ENCODE measurements at places on chromosomes 4 and X. TPM values are rescaled to one million over a fixed set of nuclear protein-coding genes. Genes with fewer than 3 reads are reported as not detected.

The AFF2 gene
- 36.0 TPM for total RNA-seq

The LIAS gene
- total RNA-seq: 14.7 TPM

The RPL36A gene
- 124 TPM for total RNA-seq

The XAGE1A gene
- total RNA-seq: not detected

The SPANXN1 gene
- total RNA-seq: not detected

The ARHGAP24 gene
- total RNA-seq: 13.6 TPM

The ART3 gene
- 1.6 TPM for total RNA-seq

The NUDT10 gene
- total RNA-seq: 0.95 TPM

The ENAM gene
- total RNA-seq: 9.6 TPM

The SPANXN3 gene
- not detected for total RNA-seq

The TRIM2 gene
- 146 TPM for total RNA-seq

The TRPC3 gene
- total RNA-seq: 14.1 TPM

- no peak for DNase-seq
These were observed 2319.5 kb downstream of the ARAP2 start for GRCh38 chr4:33924811-33925210.

- no peak for DNase-seq
These were observed 29.8 kb upstream of the C1QTNF7 start for GRCh38 chr4:15398001-15398400.

DNA sequence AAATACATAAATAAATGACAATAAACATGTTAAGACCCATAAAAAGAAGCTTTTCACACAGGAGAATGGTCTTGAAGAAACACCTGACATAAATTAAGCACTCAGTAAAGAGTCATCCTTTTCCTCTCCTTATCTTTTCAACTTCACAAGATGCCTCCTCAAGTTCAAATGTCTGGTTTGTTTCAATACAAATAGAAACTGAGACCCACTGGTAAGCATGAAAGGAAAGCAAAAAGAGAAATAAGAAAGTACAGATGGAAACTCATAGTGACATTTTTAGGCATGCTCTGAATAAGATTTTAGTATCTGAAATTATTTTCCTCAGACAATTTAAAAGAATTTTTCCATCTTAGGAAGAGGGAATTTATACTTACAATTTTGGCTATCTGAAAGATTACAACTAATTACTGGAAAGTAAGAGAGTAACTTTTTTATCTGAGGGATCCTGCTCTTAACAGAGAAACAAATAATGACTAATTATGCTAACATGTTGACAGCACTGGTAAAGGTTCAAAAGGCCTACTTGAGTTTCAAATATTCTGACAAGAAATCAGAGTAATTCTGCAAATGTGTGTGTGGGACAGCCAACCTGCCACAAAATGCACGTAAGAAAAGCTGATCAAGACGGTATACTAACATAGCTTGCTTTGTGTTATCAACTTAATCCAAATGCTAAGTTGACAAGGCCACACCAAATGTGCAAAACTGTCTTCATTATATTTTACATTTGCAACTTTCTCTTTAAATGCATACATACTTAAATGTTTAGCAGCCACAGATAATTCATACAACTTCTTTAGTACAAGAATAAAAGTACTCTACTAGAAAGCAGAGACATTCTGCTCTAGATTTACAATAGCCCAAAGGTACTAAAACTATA is 113.0 kb downstream of the IQCM start:
- DNase-seq: no peak

GRCh38 chr4:127643791-127644190 is 11.0 kb downstream of the INTU start:
- DNase-seq: no peak

DNA sequence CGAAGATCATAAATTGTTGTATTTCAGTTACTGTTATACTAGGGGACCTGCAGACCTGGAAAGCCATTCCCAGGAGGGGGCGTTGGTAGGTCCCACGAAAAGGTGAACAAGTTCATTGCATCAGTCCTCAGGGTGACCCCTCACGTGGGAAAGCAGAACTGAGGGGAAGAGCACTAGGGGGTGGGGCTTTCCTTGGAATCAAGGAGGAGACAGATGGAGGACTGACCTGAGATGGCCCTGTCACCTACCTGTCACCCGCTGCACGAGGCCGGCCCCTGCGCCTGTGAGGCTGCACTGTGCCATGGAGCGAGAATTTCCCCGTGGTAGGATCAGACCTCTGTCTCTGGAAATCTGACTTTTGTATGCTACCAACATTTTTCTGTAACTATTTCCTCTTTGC is 41.8 kb upstream of the CLDN24 start:
- no peak for DNase-seq

DNA sequence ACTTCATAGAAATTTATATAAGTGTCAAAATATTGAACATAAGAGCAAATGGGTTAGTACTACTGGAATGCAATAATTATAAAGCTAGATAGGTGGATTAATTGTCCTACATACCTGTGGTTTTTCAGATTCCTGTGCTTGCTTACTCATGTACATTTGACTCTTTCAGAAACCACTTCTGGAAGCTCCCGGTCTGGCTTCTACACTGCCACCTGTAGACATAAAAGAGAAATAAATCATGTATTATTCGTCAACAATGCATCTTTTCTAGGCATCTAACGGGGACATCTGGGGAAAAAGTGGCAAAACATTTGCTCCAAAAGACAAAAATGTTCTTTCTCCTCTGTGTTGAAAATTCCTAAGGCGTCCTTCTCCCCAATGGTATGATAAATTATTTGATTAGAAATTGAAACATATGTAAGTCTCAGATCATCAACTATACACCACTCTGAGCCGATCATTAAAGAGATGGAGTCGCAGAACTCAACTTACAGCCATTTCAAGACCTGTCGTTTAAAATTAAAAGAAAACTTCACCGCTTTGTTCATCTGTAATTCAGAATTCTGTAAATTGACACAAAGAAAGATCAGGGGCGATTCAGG is 648.7 kb upstream of the DIPK2B start:
- DNase-seq: no peak

DNA sequence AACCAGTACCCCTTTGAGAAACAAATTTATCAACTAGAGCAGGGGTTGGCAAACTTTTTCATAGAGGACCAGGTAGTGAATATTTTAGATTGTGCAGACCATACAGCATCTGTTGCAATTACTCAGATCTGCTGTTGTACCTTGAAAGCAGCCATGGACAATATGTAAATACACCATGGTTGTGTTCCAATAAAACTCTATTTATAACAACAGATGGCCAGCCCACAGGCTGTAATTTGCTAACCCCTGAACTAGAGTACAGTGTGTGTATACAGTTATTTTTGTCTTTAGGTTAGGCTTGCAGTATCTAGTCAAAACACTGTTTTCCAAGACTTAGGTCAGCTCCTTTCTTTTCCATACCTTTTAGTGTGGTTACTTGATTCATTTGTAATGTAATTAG is 54.4 kb downstream of the PHKA1 start:
- DNase-seq: no peak

DNA sequence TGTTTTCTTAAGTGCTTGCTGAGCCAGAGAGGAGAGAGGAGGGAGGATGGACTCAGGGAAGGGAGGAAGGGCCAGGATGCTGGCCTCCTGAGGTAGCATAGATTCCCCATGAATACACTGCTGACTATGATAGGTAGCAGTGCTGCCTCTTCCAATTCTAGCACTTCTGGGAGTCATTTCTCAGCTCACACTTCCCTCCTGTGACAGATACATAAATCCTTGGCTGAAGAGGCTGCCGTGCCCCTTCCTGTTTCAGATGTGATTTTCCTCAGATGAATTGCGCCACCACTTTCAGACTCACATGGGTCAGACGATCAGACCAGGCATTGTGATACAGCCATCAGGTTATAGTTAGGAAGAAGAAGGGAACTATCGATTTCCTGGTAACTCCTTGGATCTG is 22.4 kb downstream of the TSC22D3 start:
- no peak for DNase-seq

GRCh38 chr4:168360271-168360670 is 41.7 kb upstream of the DDX60 start:
- no peak for DNase-seq

- DNase-seq: peak; percentile 28
These were observed 46.4 kb downstream of the ASMT start for GRCh38 chrX:1661048-1661921.

- DNase-seq: no peak
These were observed 145.6 kb upstream of the DCAF8L1 start for GRCh38 chrX:28126886-28127285.

GRCh38 chr4:145047151-145047550 is 50.8 kb downstream of the ANAPC10 start:
- DNase-seq: no peak

DNA sequence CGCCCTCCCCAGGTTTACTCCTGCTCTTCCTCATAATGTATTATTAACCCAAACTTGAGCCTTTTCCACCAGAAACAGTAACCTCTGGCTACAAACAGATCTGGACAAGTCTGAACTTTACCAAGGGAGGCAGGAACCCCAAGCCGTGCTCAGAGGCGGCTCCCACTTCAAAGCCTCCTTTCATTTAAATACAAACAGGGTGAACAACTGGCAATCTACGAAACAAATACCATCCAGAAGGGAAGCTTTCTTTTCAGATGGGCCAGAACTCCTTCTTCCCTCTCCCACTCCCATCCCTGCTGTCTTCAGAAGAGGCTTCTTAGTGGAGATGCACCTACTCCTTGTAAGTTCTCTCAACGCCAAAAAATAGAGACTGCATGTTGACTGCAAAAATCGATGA is 2.1 kb upstream of the GPC4 start:
- no peak for DNase-seq

GRCh38 chrX:72159769-72160168 is 21.8 kb upstream of the PIN4 start:
- no peak for DNase-seq

- DNase-seq: no peak
These were observed 134.3 kb upstream of the PPARGC1A start for GRCh38 chr4:24024157-24024556.

GRCh38 chrX:81348388-81348787 is 146.5 kb downstream of the SH3BGRL start:
- DNase-seq: no peak

DNA sequence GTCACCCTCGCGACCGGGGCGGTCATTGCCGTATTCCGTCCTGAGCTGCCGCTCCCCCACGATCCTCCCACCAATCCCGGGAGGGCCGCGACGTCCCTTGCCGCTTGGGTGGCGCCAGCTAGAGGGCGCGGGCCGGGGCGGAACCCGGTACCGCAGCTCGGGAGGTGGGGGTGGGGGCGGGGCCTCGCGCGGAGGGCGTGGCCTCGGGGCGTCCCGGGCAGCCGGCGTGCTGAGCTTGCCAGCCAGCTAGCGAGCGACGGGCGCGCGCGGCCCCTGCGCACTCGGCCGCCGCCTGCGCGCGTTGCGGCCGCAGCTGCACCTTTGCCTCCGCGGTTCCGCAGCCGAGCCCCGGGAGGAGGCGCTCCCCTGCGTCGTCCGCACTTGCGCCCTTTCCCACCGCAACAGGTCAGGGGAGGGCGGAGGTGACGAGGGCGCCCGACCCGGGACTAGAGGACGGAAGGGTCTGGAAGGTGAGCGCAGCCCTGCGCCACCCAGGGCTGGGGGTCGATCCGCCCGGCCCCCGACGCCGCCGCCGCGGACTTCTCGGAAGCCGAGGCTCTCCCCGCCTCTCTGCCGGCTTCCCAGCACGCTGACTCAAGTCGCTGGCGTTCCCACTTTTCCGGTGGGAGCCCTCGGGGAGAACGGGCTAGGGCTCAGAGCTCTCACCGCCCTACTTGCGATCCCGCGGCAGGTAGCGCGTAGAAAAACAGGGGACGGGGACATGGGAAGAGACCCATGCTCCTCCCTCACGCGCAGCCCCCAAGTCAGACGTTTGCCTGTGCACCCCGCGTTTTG is at the start of gene AFF1:
TSS of gene AFF1 (plus strand) at position 241 of the 795 bp plus-strand sequence. CDS start 13,523 bp downstream, outside the sequence.
- peak; percentile 91 for DNase-seq

GRCh38 chrX:63402106-63402505 is 51.0 kb upstream of the SPIN4 start:
- no peak for DNase-seq

- DNase-seq: no peak
These were observed 99.5 kb downstream of the PPP2R2C start for GRCh38 chr4:6372649-6373525.

DNA sequence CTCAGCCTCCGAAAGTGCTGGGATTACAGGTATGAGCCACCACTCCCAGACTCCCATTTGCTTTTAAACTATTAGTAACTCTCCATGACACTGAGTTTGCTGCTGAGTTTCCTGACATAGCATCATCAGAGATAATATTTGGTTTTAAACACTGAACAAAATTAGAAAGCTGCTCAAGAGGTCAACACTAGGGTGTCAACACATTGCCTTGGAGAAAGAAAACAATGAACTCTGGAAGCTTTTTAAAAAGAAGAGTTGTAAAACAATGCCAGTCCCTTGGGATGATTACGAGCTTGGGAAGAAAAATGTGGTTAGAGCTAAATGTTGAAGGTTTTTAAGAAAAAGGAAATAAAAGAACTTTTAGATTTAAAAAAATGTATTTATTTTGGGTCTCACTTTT is 264.8 kb downstream of the CAMK2D start:
- DNase-seq: no peak

DNA sequence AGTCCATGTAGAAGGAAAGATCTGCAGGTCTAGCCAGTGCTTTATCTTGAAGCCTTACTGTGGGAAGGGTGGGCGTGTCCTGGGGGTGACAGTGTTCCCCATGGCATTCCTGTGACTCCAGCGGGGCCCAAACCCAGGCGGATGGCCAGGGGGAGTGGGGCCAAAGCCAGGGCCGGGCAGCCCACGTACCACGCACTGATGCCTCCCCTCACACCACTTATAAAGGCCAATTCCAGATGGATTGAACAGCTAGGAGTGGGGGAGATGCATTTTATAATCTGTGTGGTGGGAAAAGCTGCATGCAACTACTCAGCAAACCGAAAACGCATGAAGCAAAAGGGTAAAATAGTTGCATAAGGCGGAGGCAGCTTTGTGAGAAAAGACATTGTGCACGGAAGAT is 36.4 kb downstream of the NELFA start:
- no peak for DNase-seq

GRCh38 chr4:122152711-122153226 is 638 bp downstream of the BLTP1 start:
- DNase-seq: peak; percentile 31

DNA sequence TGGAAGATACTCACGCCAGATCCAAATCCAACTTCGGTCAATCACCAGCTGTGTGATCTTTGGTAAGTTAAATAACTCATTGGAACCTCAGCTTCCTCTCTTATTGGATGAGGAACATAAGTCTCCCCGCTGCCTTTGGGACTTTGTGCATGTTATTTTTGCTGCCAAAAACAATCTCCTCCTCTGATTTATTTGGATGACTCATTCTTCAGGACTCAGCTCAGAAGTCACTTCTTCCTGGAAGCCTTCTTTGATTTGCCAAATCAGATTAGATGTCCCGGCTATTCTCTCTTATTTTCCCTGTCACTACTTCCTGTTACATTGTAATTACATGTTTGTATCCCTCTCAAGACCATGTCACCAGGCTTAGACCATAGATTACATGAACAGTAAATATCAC is 138.0 kb upstream of the BOD1L1 start:
- no peak for DNase-seq
